IPS DF 6.9 (cell line): ENCODE measurements at places on chromosomes 3 and 15.

GRCh38 chr15:71085809-71086208, 29.5 kb upstream of the THSD4 start:
- peak; percentile 37 for DNase-seq

DNA sequence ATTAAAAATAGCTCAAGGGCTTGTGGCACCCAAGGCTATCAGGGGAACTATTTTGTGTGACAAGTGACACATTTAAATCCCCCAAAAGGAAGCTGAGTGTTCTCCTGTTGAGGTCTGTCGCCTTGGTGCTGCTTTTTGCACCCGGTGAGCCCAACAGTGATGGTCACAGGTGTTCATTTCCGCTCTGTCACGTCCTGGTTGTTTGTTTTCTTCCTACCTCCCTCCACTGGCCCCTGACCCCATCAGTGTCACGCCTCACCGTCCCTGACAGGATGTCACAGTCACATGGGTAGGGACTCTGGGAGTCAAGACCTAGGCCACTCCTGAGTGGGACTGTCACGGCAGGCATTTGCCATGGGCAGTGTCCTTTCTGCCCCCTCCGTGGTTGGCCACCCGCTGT, 11.2 kb downstream of the SLCO3A1 start:
- no peak for DNase-seq

GRCh38 chr3:172270557-172271166, 177.6 kb downstream of the GHSR start:
- no peak for DNase-seq

DNA sequence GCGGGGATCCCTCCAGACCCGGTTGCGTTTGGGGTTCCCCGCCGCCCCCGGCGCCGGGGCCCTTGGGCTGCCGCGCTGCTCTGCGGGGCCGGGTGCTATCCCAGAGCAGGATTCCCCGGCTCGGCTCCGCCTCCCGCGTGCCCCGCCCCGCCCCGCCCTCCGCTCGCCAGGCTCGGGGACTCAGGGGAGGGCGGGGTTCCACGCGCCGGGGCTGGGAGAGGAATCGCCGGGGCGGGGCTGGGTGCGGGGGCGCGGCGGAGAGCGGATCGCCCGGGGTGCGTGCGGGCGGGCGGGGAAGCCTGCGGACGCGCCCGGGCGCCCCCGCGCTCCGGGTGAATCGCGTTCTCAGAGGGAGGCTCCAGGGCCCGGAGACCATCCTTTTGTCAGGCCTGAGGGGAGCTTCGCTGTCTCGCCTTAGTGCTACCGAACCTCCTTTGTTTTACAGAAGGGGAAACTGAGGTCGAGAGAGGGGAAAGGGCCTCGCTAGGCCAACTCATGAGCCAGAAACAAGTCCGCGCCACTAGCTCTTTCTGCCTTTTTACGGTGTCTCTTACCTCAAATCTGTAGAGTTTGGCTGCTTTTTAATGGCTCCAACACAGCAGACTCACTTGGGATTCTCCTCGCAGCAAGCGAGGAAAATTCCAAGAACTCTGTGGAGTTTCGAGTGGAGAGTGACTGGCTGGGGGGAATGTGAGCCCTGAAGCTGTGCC, at the start of gene TMEM158:
TMEM158 (minus strand) TSS at position 82 of the 710 bp plus-strand sequence. CDS start 260 bp downstream, outside the sequence.
- DNase-seq = no peak

GRCh38 chr3:102161384-102162006, 273.3 kb upstream of the ZPLD1 start:
- no peak for DNase-seq

DNA sequence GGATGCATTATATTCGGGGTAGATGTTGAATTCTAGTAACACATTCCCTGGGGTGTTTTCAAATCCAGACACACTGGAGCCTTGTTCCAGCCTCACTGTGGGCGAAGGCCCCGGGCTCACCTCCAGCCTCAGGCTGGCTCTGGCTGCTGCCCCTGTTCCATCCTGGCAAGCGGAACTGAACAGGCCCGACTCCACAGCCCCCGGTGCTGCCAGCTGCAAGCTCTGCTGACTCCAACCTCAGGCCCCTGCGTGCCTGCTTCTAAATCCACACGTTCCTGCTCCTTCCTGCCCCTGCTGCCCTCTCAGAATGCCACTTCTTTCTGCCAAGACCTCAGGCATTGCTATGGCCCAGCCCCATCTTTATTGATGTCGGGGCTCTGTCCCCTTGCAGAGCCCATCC, 90.6 kb downstream of the LIPC start:
- no peak for DNase-seq

DNA sequence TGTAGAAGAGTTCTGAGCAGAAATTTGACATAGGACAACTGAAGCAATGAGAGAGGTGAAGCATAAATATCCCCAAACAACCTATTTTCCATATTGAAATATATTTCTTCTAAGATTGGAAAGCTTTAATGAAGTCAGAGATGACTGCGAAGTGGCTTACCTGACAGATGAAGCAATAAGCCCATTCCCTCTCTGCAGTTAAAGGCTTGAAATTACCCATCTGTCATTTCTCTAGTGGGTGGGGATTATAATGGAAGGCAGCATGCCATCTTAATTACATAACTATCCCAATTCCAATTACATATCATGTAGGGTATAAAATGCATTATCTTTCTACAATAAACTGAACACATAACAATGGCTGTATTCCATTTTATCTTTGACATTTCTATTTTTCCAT, 1070.5 kb downstream of the SI start:
- no peak for DNase-seq

DNA sequence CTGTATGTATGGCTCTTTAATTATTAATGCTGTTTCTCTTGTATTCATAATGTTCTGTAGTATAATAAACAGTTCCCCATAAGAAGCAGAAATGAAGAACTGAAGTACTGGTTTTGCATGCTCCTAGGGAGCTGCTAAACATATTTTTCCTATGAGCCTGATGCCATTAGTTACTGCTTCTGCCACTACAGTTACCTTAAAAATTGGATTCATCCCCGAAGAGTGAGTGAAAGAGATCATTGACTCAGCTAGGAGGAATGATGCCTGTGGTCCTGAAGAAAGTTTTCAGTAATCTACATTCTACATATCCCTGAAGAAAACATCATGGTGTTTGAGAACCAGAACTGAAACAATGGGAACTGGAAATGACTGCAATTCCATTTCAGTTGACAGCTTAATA, 37.1 kb upstream of the ST3GAL6 start:
- DNase-seq = no peak

DNA sequence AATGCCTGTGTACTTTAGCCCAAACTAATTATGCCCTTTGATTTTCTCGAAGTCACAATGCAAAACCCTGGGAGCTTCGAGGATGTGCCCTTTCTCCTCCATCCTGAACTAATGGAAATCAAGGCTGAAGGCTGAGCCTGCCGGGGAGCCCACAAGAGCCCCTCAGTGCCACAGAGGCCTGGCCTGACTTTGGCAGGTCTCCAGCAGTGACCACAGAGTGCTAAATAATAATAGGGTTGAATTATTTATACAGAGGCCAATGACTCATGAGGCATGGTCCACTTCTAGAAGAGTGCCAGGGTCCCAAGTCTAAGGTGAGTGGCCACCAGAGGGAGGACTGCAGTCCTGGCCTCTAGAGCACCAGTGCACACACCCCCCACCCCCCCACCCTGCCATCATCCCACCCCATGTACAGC, 19.1 kb upstream of the GLCE start:
- no peak for DNase-seq

DNA sequence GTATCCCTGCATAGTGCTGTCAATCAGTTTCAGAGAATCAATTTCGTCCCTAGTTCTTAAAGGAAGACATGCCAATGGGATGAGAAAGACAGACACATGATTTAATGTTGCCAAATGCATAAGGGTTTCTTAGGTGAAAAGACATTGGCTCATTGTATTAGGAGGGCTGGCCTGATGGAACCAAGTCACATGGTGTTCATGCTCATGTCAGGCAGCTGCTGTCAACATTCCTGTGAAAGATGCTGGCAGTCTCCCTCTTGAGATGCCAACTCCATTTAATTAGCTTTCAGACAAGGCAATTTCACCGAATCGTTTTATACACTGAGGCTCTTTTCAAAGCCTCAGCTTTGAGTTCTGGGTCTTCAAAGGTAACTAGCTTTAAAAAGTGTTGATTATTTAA, 16.1 kb upstream of the IL1RAP start:
- no peak for DNase-seq
